ENCODE measurements at places on chromosomes 1 and 21.

DNA sequence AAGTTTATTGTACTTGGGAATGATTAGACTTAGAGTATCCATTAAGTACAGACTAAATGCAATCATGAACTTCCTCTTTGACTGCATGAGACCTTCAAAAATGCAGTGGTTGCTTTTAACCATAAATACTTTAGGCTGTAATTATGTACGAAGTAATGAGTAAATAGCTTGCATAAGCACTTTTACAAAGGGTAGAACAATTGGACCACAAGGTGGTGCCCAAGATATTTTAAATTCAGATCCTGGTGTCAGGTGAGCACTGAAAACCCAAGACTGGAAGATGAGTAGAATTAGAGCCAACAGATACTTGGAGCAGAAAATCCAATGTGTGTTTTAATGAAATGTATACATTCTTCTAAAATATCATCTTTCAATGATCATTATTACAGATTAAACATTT is 43.4 kb upstream of the RHOU start:
- peak; percentile 16 for DNase-seq

DNA sequence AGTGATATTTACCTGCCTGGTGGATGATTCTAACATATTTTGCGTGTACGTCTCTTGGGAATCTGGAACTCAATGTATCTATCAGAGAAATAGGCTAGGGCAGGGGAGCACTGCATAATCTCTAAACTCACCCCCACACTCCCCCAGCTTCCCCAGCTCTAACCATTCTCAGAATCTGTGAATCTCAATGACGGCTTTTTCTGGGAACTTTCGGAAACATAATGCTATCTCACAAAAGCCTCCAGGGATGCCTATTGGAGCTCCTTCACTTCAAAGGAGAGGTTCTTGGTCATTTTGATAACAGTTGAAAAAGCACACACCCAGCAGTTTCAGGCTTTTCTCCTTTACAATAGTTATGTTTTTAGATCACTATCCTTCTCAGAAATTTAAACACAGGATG is 113.8 kb upstream of the MAGI3 start:
- no peak for DNase-seq

GRCh38 chr1:27235827-27236226 is 1.4 kb downstream of the WDTC1 start:
- DNase-seq, result no peak

GRCh38 chr1:98203466-98203865 is 282.6 kb upstream of the DPYD start:
- DNase-seq, result no peak
